ENCODE measurements at places on chromosomes 1 and 21. TPM values are rescaled to one million over a fixed set of nuclear protein-coding genes. Genes with fewer than 3 reads are reported as not detected.

The CRABP2 gene
- total RNA-seq = 156 TPM

- no peaks in the 10 kb centered on the region for H3K36me3 ChIP-seq
- H3K4me3 ChIP-seq = no peak overlapping the region
- no peaks in the 10 kb centered on the region for H3K4me1 ChIP-seq
- DNase-seq = no peak
- H3K27ac ChIP-seq = no peak overlapping the region
These were observed 11.3 kb upstream of the DIPK1A start for GRCh38 chr1:92972409-92973129.

- peak; percentile 29 for DNase-seq
- H3K4me3 ChIP-seq = peak overlapping the region; percentile 49
- H3K36me3 ChIP-seq = no peaks in the 10 kb centered on the region
These were observed 1.0 kb upstream of the DMRTA2 start for GRCh38 chr1:50424045-50424883.

- no peak overlapping the region for H3K27ac ChIP-seq
- no peaks in the 10 kb centered on the region for H3K27me3 ChIP-seq
- no peak for DNase-seq
- H3K4me1 ChIP-seq = peaks cover 25% of the 10 kb centered on the region
- no peaks in the 10 kb centered on the region for H3K36me3 ChIP-seq
These were observed 10.9 kb downstream of the LRP8 start for GRCh38 chr1:53316766-53317581.

- H3K36me3 ChIP-seq = peaks cover 8% of the 10 kb centered on the region
- no peak overlapping the region for H3K27ac ChIP-seq
- DNase-seq = no peak
- H3K4me1 ChIP-seq = no peaks in the 10 kb centered on the region
- no peaks in the 10 kb centered on the region for H3K27me3 ChIP-seq
These were observed 56.6 kb downstream of the ATG4C start for GRCh38 chr1:62840555-62840954.

DNA sequence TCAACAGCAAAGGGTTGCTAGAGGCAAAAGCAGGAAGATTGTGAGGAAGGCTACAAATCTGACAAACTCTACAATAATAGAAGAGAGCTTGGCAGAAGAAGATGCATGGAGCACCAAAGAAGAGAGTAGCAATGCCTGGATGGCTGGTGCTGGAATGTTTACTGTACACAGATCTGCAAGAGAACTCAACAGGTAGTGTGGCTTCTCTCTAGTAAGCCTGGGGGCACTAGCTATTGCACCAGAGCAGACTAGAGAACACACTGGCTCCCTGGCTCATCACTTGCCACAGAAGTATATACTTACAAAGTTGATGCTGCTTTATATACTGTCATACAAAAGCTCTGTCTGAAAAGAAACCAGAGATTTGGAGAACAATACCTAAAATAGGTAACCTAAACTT lies 475.0 kb upstream of the NCAM2 start:
- H3K4me3 ChIP-seq = no peak overlapping the region
- no peak for DNase-seq
- H3K4me1 ChIP-seq = no peaks in the 10 kb centered on the region
- H3K27me3 ChIP-seq = no peaks in the 10 kb centered on the region

DNA sequence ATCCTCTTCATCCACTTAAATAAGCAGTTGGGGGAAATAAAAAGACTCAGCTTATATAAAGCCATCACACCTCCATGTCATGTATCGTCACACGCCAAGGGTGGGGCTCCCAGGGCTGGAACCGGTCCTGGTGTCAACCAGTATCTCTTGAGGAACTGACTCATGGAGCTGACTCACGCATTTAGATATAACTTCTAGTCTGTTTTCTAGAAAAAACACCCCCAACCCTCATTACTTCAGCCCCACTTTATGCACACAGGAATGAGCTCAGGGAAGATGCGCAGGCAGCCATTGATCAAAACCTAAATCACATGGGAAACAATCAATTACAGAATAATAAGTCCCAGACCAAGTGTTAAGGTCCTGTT lies 6.9 kb upstream of the IL22RA1 start:
- no peaks in the 10 kb centered on the region for H3K27me3 ChIP-seq
- H3K27ac ChIP-seq = no peak overlapping the region
- H3K4me1 ChIP-seq = peaks cover 24% of the 10 kb centered on the region
- no peaks in the 10 kb centered on the region for H3K36me3 ChIP-seq
- DNase-seq = no peak
- no peak overlapping the region for H3K4me3 ChIP-seq
